ENCODE measurements at places on chromosomes 2 and 18.
A peak's percentile ranks its signal among the peaks of the same experiment; 100 is the strongest.

DNA sequence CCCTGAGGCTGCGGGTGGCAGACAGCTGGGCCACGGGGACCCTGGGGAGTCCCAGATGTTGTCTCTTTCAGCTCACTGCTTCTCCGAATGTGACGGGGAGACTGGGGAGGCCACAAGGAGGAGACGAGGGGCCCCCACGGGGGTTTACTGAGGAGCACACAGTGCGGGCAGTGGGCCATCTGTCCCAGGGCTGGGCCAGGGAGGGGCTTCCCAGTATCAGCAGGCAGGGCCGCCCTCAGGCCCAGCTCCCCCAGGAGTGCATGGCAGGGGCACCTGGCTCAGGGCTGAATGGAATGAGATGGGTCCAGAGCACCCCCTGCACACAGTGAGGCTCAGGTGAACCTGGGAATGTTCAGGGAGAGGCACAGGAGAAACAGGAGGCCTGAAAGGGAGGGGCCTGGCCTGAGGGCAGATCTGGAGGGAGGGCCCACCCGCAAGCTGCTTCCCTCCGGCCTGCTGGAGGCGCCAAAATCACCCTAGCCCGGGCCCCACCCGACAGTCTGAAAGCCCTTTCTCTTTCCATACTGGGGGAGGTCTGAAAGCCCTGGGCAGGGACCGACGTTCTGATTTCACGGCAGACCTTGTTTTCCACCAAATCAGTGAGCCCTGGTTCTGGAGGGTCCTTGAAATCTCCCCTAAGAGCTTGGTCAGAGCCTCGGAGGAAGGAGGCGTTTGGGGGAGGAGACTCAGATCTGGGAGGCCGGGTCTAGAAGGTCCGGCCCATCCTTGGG, 35.5 kb upstream of the PTMA start:
- DNase-seq: no peak

DNA sequence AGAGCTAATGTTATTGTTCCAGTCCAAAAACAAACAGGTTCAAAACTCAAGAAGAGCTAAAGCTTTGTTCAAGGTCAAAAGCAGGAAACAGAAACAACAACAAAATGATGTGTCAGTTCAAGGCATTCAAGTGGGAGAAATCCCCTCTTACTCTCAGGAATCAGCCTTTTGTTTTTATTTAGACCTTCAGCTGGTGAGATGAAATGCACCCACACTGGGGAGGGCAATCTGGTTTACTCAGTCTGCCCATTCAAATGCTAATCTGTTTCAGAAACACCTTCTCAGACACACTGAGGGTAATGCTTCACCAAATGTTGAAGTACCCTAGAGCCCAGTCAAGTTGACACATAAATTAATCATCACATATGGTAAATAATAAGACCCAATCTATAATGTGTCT, 150.6 kb downstream of the TMX3 start:
- DNase-seq: no peak

DNA sequence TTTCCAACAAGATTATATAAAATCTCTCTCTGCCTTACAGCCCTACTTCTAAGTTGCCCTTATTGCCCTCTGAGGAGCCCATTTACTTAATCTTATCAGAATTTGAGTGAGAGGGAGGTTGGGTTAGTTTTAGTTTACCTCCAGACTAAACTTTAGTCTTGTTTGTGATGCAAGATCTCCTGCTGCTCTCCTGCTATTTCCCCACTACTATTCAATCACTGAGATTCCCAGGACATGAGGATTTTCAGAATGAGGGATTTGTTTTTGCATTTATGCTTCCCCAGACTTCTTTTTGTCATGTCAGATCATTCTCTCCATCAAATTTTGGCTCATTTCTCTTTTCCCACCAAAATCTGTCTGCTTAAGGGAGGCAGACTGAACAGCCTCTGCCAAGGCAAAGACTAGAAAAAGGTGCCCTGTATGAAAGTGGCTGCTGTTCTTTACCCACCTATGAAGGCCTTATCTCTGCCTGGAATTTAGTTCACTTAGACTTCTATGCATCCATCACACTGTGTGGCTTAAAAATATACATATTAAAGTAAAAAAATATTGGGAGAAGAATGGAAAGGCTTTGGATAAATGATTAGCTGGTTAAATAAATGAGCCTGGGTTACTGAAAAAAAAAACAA, 401.3 kb downstream of the PID1 start:
- no peak for DNase-seq

GRCh38 chr2:127145280-127145895, 38.4 kb upstream of the BIN1 start:
- no peak for DNase-seq

DNA sequence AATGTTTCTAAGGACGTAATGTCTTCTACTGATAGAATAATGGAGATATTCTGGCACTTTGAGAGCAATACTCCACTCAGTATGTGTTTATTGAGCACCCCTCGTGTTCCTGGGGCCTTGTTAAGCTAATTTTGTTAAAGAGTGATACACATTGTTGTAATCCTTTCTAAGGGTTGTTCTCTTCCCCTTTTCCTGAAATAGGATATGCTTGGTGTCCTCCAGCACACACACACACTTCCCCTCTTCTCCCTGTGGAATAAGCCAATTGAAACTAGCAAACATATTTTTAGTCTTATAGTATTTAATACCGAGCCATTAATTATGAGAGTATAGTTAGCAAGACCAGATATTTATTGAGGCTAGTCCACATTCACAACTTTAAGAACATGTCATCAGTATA, 114.1 kb downstream of the CRIM1 start:
- DNase-seq: no peak

DNA sequence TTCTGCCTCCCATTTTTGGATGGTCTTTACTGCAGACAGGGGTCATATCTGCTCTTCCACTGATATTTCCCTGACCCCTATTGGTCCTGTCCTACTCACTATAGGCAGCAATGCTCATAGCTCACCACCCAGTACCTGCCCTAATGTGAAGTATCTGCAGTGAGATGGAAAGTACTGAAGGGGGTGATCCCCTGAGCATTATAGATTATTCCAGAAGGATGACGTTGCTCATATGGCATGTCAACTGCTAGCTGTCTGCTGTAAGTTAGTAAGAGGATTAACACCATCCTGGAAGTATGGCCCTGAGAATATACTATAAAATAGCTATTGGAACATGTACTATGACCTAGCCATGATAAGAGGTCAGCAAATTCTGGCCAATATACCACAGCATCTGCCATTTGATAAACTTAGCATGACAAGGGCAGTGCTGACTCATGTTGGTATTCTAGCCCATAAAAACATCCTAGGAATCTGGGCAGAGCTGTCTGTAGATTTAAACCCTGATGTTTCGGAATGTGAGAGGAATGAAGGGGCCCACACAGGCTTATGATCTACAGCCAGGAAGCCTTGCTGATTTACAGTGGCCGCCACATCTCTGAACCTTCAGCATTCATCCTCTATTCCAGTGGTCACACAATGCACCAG, 451.4 kb downstream of the TNS1 start:
- peak; percentile 20 for DNase-seq

DNA sequence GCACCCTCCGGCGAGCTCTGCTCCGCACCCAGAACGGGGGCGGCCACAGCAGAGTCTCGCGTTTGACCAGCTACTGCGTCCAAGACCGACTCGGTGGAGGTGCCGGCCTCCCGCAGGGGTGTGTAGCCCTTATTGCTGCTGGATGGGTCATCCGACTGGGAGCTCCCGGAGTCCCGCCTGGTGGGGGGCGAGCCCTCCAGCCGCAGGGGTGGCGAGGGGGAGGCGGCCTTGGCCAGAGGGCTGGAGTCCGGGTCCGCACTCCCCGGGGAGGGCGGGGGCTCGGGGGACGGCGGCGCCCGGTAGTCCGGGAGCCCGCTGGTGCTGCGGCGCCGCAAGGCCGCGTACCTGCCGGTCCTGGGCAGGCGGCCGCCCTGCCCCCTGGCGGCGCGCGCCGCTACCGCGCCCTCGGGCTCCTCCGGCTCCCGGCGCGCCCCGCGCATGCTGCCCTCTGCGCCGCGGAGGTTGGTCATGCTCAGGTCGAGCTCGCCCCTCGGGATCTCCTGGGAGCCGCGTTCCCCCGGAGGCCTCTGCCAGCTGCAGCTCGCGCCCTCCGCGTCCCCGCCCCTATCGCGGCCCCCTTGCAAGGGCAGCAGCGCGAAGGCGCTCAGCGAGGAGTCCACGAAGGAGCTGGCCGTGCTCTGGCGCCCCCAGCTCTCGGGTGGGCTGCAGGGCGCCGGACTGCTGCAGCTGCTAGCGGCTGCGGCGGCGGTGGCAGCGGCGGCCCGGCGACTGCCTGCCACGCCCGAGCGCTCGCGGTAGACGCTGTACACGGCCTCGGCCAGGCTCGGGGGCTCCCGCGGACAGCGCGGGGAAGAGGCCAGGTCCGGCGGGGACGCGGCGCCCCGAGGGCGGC, 4.8 kb downstream of the TMEM200C start:
- DNase-seq: no peak

DNA sequence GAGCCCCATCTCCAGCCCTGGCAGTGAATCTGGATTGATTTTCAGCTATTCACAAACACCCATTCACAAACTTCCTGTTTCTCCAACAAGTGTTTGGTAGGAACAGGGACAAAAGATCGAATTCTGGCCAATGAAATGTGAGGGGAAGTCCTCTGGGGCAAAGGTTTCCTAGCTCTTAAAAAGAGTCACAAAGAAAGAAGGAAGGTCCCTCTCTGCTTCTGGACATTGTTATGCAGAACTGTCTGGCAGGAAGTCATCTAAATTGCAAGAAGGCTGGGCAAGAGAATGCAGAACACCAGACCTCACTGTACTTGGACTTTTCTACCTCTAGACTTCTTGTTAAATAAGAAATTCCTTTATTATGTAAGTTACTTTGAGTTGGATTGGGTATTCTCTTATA, 137.3 kb downstream of the CCDC148 start:
- no peak for DNase-seq

- no peak for DNase-seq
These were observed 373.8 kb upstream of the RAB6C start for GRCh38 chr2:129605646-129606045.

DNA sequence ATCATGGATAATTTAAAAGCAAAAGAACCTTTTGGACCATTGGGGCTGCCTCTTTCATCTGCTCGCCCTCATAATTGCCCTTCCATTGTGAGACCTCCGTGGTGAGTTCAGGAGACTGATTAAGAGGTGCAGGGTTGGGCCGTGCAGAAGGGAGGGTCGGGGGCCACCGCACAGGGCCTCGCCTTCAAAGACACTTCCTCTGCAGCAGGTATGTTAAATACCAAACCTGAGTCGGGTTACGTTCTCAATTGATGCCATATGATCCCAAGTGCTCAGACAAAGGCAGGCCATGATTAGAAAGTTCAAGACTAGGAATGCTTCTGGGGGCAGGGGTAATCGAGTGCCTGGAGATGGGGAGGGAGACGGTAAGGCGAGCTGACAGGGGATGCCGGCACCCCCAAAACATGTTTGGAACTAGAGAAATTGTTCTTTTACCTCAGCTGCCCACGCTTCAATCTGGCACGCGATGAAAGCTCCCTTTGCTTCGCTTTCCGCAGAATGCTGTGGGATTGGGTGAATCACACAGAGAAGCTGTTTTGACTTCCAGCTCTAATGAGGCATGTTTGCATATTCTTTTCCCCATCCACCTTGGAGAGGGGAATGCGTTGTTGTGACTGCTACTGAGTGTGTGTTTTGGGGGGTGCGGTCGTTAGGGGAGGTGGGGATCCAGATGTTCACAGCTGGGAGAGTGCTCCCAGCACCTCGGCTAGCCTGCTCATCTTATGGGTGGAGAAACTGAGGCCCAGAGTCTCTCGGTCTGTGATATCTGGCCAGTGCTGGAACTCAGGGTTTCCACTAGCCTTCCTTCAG, 309.1 kb downstream of the MYCN start:
- no peak for DNase-seq

DNA sequence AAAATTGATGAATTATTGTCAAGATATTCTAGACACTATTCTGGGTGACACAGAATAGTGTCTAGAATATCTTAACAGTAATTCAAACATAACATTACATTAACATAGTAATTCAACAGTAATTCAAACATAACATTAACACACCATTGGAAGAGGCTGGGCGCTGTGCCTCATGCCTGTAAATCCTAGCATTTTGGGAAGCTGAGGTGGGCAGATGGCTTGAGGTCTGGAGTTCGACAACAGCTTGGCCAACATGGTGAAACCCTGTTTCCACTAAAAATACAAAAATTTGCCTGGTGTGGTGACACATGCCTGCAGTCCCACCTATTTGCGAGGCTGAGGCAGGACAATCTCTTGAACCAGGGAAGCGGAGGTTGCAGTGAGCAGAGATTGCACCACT, 195.8 kb downstream of the ZRANB3 start:
- DNase-seq: no peak

DNA sequence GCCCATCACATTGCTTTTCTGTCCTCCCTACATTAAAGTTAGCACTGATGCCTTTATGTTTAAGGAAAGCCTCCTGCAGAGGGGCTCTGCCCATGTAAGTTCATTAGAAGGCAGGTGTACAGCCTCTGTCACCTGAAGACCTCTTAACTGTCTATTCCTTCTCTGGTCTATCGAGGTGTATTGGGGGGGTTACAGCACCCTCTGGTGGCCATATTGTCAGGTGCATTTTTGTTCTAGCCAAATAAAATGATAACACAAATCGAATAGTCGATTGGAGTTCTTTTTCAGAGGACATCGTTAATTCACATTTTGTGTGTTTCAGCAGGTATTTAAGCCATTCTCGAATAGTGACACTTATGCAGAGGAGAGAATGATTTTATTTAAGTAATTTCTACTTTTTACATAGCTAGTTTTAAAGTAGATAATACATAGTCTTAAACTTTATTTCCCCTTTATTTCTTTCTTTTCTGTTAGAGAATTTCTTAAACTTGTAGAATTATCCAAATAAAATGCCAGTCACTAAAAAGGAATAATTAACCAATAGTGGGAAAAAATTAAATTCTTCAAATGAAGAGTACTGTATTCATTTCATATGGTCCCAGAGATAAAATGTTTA, 136.8 kb downstream of the NEDD4L start:
- no peak for DNase-seq

DNA sequence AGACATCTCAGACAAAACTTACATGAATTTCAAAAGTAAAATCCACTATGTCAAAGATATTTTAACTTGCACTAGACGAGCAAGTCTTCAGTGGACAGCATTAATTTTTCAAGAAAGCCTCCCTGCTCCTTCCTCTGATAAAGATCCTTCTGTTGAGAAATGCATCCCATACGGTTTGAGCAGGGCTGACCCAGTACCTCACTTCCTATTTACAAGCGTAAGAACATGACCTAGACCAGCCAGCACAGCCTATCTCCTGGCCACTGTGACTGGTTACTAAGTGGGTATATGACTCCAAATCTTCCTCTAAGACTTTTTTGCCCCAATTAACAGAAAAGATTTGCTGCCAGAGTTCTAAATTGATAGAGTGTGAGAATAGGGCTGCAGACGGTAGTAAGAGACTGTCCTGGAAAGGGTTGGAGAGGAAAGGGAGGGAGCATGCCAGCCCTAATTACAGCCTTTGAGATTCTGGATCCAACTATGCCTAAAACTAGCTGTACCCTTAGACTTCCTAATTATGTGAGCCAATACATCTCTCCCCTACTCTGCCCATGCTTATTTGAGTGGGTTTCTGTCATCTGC, 108.4 kb downstream of the PRELID3A start:
- no peak for DNase-seq

- no peak for DNase-seq
These were observed 35.5 kb upstream of the CTDP1 start for GRCh38 chr18:79644006-79644665.
